ENCODE measurements at places on chromosomes 13 and 19.
A peak's percentile ranks its signal among the peaks of the same experiment; 100 is the strongest.

DNA sequence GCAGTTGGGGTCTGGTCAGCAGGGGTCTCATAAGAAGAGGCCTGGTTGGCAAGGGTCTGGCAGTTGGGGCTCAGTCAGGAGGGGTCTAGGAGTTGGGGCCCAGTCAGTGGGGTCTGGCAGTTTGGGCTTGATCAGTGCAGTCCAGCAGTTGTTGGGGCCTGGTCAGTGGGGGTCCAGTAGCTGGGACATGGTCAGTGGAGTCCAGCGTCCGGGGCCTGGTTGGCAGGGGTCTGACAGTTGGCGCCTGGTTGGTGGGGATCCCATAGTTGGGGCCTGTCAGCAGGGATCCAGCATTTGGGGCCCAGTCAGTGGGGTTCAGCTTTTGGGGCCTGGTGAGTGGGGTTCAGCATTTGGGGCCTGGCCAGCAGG is 60.5 kb upstream of the TPM4 start:
- no peak for DNase-seq

DNA sequence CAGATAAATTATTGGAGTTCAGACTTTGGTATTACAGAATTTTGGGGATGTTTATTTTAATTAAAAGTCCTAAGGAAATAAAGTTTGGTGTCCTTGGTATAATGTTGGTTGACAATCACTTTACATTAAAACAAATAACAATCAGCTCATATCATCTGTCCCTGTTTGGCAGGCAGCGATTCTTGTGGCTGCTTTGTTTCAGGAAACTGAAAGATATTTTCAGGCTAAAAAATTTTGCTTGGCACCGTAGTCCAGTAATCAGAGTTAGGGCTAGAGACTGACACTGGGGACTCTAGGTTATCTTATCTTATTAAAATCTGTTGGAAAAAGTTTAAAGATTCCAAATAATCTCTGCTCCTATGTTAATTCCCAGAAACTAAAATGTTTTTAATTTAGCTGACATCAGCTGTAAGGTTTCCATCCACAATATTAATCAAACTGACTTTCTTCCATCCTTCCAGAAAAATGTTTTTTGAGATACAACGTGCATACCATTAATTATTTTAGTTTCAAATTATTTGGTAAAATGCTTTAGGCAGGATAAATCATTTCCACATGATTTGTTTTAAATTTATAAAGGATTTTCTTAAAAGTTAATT is 97.6 kb downstream of the ZIC5 start:
- DNase-seq, result no peak

DNA sequence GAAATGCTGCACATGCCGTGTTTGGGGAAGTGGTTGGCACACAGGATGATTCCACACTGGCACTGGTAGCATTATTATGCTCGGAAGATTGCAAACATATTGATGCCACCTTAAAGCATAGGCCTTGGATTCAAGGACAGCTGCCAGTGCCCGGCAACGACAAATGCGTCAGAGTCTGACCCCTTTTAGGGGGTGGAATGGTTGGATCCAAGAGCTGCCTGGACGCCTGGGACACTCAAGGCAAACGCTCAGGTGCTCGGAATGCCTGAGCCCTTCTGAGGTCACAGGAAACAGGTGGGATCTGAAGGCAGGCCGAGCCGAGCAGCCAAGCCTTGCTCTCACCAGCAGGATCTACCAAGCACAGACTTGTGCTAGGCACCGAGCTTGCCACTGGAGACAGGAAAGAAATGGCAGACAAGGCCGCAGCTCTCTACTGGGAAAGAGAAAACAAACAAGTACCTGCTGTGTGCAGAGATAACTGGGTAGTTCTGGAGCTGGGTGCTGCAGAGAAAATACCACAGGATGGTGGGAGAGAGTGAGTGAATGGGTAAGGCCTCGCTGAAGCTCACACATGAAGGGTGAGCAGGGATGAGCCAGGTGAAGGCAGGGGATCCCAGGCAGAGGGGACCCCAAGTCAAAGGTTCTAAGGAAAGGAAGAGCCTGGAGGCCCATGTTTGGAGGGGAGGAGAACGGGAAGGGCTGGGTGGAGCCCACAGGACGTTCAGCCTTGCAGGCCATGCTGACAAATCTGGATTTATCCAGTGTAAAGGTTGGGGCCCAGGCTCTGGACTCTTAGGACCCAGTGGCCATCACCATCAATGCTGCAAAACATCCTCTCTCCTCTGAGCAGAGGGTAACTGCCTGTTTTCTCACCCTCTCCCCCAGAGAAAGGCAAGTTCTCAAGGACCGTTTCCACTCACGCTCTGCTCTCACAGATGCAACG is 9.2 kb downstream of the RANBP3 start:
- DNase-seq, result no peak

GRCh38 chr19:16326401-16327168 is 2.0 kb downstream of the KLF2 start:
- DNase-seq, result no peak

- no peak for DNase-seq
Observed at GRCh38 chr19:17616961-17617806, 61.7 kb downstream of the COLGALT1 start.

DNA sequence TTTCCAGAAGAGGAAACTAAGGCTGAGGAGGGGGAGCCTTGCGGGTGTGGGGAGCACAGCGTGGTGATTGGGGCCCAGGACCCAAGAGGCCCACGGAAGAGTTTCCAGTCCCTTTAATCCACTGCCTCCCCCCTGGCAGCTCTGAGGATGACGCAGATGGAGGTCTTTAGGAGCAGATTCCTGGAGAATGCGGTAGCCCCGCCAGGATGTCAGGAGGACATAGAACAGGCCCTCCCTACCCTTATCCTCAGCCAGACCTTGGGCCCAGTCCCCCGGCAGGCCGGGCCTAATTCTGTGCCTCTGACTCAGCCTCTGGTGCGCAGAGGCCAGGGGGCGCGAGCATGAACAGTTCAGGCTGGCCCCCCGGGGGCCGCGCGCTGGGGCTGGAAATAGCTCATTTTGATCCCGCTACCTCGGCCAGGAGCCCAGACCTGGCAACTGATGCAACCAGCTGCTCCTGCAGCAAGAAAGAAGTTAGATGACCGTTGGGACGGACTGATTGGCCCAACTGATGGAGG is 461 bp upstream of the HSPB6 start:
- no peak for DNase-seq

GRCh38 chr19:13762635-13763235 is 1.6 kb upstream of the MRI1 start:
- no peak for DNase-seq

- no peak for DNase-seq
Observed at GRCh38 chr19:8097198-8097597, 44.6 kb downstream of the CCL25 start.

- DNase-seq, result no peak
Observed at GRCh38 chr19:40567040-40567749, 9.5 kb upstream of the SHKBP1 start.

- no peak for DNase-seq
Observed at GRCh38 chr13:28052945-28053344, 47.4 kb downstream of the FLT3 start.

- no peak for DNase-seq
Observed at GRCh38 chr13:104301171-104301975, 1235.2 kb upstream of the SLC10A2 start.

DNA sequence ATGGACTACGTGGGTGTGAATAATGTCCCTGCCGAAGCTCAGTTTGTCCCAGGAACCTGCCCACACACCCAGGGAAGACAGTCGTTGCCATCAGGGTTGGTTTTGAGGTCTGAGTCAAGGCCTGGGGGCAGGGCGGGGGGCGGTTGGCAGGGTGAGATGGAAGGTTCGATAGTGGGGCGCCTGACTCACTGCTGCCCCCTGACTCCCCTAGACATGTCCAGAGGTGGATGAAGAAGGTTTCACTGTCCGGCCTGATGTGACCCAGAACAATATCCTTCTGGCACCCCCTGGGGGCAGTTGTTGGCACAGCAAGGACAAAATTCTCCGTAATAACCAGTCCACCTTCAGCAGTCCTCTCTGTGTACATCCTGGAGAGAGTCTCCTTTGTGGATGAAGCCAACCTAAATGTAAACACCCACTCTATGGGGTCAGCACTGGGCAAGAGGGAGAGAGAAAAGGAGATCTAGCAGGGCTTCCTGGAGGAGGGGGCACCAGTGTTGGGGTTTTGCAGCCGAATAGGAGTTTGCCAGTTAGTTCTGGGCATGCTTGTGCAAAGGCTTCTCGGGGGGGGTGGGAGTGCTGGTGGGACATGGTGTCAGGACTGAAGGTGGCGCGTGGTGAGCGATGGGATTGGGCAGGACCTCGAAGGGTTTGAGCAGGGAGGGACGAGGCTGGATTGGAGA is 19.6 kb upstream of the B3GNT3 start:
- DNase-seq, result no peak

- no peak for DNase-seq
Observed at GRCh38 chr19:42178791-42179674, 38.4 kb downstream of the DEDD2 start.

- no peak for DNase-seq
Observed at GRCh38 chr13:109275852-109276251, 510.5 kb downstream of the IRS2 start.

DNA sequence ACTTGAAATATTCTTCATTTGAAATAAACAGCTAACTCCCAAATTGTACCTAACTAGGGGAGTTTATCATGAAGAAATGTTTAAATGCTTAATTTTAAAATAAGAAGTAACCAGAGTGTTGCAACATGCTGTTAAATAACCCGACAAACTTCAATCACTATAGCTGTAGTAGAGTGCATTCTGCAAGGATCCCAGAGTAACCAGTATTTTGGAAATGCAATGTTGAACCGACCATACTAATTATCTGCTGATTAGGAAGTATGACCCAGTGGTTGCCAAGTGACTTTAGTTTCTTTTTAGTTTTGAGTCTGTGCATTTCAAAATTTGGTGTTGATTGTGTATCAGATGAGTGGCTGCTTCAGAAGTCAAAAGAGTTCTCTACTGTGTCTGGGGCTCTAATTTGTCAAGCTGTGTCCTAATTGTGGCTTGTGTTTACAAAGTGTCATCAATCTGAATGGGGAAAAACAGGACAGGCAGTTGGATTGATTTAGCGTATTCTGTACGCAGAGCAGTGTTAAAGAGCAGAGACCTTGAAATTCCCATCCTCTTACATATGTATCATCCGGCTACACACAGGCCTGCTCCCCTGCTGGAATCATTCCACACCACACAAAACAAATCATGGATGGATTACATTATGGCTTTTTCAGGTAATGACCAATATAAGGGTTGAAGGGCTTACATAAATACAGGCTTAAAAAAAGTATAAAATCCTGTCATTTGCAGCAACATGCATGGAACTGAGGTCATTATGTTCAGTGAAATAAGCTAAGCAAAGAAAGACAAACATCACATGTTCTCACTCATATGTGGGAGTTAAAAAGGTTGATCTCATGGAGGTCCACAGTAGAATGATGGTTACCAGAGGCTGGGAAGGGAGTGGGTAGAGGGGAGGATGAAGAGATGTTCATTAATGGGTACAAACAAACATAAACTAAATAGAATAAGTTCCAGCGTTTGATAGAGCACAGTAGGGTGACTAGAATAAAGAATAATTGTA is 351.5 kb downstream of the KLF12 start:
- DNase-seq, result no peak

GRCh38 chr19:3725640-3726310 is 17.6 kb downstream of the TJP3 start:
- DNase-seq, result no peak

GRCh38 chr19:29384656-29385055 is 141.1 kb upstream of the VSTM2B start:
- no peak for DNase-seq

DNA sequence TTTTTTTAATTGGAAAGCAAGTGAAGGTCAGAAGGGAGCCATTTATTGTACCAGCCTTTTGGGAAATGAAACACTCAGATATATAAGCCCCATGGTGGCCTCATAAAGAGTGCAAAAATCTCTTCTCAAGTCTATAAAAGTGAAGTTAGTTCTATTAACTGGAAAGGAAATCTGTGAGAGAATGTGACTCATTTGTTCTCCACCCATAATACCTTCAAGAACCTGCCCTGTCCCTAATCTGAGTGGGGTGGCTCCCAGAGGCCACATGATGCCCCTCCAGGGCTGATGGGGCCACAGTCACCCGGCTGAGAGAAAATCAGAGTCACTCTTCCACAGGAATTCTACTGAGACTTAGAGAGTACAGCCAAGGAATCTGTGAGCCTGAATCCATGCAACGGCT is 65.8 kb upstream of the SERP2 start:
- no peak for DNase-seq

DNA sequence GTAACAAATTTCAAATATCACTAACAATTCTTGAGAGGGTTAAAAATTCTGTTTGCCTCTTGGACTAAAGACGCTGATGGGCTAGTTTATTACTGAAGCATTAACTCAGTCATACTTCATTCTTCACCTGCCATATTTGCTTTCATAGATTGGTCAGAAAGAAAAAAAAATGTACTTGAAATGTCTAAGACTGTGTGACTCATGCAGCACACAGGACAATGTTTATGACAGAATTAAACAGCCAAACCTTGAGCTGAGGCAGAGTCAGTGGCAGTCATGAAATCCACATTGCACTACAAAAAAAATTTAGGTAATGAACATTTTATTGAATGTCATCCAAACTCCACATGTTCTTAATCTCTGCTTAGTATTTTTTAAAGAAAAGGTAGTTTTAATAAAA is 135.6 kb downstream of the PRR20E start:
- no peak for DNase-seq

DNA sequence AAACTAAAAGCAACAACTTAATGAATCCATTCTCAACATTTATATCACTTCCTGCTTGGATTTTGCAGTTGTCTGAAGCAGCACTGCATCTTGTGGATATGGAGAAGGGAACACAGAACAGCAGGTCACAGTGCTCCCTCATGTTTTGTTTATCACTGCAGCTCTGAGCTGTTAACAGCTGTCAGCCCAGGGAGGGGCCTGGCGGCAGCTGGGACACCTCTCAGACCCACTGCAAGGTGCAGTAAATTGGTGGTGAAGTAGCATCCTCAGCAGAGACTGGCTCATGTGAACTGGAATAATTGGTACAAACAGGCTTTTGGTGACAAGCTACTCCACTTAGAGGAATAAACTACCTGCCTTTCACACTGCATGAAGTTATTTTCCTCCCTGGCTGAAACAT is 170.4 kb downstream of the LIG4 start:
- no peak for DNase-seq

- DNase-seq, result peak; percentile 51
Observed at GRCh38 chr19:45667620-45668341, at the start of gene GIPR. TSS of gene GIPR (plus strand) at chr19:45668221. CDS start at chr19:45669521, 1,300 bp downstream.

Data from stimulated activated CD4-positive, alpha-beta T cell treated with anti-CD3 and anti-CD28 coated beads, Interleukin-1b, Interleukin-23, amount 100 ng/mL, for 4 hours (primary cell).